Pancreas (tissue), 10 donors: ENCODE measurements at places on chromosomes 12 and 14. TPM values are rescaled to one million over a fixed set of nuclear protein-coding genes. Genes with fewer than 3 reads are reported as not detected.
A peak's percentile ranks its signal among the peaks of the same experiment; 100 is the strongest.

SEC23A gene
- total RNA-seq = 13.0 TPM

DNA sequence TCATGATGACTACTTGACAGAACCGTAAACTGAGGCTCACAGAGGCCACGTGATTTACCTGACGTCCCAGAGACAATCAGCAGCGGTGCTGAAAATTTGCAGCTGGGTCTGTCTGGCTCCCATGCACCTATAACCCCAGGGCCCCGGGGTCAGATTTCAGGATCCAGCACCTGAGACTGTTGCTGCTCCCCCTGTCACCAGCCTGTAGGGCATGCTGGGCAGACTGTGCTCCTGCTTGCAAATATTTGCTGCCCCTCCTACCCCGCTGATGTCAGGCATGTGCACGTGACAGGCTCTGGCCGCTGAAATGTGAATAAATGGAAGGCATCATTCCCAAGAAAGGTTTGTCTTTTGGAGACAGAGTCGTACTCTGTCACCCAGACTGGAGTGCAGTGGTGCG, 6.0 kb downstream of the MMAB start:
- no peaks in the 10 kb centered on the region for H3K27me3 ChIP-seq
- no peak for DNase-seq
- peaks cover 23% of the 10 kb centered on the region for H3K36me3 ChIP-seq
- no peak overlapping the region for H3K27ac ChIP-seq

KRT2 gene
- total RNA-seq = not detected

DNA sequence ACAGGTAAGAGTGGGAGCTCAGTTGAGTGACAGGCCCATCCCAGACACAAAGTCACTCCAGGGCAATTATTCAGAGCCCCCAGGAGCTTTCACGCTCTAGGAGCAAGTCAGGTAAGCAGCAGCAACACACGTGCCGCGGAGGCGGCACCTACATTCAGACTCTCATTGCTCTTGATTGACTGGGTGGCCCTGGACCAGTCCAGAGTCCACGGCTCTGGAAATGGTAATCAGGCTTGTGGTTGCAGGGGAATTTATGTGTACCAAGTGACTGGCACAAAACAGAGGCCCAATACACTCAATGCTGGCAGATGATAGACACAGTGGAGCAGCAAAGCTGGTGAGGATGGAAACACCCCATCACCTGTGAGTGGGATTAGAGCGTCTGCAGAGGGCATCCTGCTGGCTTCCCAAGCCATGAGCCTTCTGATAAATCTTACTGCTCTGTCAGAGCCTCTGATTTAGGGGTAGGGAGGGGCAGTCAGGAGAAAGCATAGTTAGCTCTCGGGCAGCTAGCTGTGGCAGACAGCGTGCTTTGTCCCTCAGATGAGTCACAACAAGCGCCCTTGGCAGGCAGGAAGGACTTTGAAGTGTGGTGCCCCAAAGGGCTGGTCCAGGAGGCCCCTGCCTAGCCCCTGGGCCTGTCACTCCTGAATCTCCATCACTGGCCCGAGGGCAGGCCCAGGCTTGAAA, 344.7 kb downstream of the CACNA1C start:
- no peaks in the 10 kb centered on the region for H3K27me3 ChIP-seq
- no peak overlapping the region for H3K27ac ChIP-seq
- no peaks in the 10 kb centered on the region for H3K4me1 ChIP-seq

DNA sequence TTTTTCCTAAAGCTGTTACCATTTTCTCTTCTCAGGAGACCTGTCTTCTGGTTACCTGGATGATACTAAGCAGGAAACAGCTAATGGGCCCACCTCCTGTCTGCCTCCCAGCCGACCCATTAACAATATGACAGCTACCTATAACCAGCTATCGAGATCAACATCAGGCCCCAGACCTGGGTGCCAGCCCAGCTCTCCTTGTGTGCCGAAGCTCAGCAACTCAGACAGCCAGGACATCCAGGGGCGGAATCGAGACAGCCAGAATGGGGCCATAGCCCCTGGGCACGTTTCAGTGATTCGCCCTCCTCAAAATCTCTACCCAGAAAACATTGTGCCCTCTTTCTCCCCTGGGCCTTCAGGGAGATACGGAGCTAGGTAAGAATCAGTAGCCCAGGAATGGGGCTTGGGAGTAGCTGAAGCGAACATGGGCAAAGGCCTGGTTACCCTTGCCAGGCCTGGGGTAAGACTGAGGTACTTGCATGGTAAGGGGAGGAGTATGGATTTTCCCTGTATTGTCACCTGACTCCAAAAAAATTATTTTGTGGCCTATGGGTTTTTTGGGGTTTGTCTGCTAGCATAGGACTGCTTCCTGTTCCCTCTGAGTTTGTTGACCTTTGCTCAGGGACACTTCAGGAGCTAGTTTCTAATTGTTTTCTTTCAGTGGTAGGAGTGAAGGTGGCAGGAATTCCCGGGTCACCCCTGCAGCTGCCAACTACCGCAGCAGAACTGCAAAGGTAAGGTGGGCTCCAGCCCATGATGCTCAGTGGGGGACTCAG, 26.6 kb downstream of the TRAFD1 start:
- H3K27me3 ChIP-seq = no peaks in the 10 kb centered on the region
- no peak overlapping the region for H3K4me3 ChIP-seq
- DNase-seq = no peak
- no peaks in the 10 kb centered on the region for H3K4me1 ChIP-seq
- no peak overlapping the region for H3K27ac ChIP-seq

DNA sequence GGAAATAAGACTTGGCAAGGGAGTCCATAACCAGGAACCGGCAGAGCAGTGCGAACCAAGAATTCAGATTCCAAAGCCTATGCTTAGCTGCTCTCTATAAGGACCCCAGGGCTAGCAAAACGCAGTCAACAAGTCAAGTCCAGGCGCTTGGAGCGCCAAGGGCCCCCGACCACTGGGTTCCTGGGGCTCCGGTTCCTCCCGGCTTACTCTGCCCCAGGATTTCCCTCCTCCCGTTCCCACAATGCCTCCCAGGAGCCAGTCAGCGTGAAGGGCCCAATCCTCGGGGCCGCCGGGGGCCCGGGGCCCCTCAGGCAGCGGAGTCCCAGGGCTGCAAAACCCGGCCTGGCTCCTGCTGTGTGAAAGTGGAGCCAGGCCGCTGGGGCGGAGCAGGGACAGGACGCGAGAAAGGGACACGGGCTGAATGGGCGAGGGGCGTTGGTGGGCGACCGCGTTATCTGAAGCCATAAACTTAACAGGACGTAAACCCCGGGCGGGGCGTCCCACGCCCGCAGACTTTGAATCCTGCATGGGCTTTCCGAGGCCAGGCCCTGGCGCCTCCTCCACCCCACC, 1.5 kb downstream of the KRT8 start:
- H3K27me3 ChIP-seq = no peaks in the 10 kb centered on the region
- peak overlapping the region; percentile 52 for H3K4me3 ChIP-seq
- peak overlapping the region; percentile 82 for H3K27ac ChIP-seq
- no peaks in the 10 kb centered on the region for H3K36me3 ChIP-seq
- DNase-seq = peak; percentile 76

- no peaks in the 10 kb centered on the region for H3K27me3 ChIP-seq
- DNase-seq = no peak
- no peaks in the 10 kb centered on the region for H3K36me3 ChIP-seq
- H3K4me3 ChIP-seq = no peak overlapping the region
- no peak overlapping the region for H3K27ac ChIP-seq
Observed at GRCh38 chr12:43316520-43316919, 235.5 kb downstream of the ADAMTS20 start.

DNA sequence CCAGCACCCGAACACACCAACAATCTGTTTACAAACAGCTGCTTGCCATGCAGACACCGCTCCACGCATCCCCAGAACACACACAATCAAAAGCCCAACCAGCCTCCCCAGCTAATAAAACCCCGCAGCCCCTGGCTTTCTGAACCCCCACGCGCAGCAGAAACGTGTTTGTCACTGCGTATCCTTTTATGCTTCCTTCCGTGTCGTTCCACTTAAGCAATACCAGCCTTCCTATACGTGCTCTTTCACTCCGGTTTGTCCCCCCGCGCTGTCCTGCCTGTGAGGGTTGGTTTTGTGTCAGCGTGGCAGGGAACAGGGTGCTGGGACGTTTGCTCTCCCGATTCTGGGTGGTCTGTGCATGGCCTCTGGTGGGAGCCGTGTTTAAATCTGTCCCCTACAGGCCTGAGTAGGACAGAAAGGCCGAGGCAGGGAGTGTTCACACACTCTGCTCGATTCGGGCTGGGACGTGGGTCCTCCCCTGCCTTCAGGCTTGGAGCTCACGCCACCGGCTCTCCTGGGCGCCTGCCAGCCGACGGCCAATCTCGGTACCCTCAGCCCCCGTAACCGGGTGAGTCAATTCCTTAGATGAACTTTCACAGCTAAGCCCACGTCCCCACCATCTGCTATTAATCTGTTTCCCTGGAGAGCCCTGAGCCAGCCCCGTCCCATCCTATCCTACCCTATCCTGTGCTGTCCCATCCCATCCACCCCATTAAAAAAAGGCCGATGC, 60.0 kb downstream of the NOC4L start:
- H3K4me3 ChIP-seq = no peak overlapping the region
- no peak for DNase-seq
- no peaks in the 10 kb centered on the region for H3K27me3 ChIP-seq
- H3K27ac ChIP-seq = no peak overlapping the region

MYH6 gene
- total RNA-seq = not detected

DNA sequence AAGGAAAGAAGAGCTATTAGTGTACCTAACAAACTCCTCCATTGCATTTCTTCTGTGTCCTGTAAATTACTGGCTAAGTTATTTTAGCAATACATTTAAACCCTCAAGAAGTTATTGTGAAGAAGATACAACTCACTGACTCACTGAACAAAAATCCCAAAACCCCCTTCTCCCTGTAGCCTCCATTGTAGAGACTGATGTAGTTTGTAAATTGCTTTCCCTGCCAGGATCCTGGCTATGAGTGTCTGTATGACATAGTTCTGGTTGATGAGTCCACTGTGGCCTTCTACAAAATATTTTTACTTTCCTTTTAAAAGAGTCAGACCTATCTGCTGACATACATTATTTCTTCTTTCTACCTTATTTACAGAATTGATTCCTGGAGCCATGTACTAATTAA, 155.6 kb downstream of the SLC6A15 start:
- DNase-seq = no peak
- no peaks in the 10 kb centered on the region for H3K27me3 ChIP-seq
- no peak overlapping the region for H3K4me3 ChIP-seq

POU6F1 gene
- total RNA-seq = 4.9 TPM

DNA sequence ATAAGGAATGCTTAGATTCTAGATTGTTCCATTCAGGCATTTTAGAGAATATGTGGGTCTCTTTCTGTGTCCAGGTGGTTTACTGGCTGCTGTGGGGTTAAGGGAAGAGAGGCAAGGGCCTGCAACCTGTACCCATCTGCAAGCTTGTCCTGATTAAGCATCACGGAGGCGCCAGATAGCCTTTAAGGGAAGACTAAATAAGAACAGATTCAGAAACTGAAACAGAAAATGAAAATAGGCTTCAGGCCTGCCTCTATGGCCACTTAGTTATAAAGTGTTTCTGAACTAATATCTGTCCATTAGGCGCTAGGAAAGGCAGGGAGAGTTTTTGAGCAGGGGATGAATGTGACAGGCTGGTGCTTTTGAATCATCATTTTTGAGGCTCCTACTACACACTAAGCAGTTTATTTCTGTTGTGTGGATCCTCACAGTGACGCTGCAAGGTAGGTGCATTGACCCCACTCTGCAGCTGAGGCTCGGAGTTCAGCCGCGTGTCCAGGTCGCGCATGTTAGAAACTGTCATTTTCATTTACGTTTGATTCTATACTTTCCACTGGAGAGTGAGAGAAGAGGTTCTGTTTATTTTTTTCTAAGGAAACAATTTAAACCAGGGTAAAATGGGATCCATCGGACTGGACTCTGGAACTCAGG, 47.4 kb downstream of the SLC6A12 start:
- no peaks in the 10 kb centered on the region for H3K4me1 ChIP-seq
- no peaks in the 10 kb centered on the region for H3K27me3 ChIP-seq
- H3K4me3 ChIP-seq = no peak overlapping the region
- no peak overlapping the region for H3K27ac ChIP-seq
- no peaks in the 10 kb centered on the region for H3K36me3 ChIP-seq

- no peaks in the 10 kb centered on the region for H3K36me3 ChIP-seq
- H3K4me3 ChIP-seq = no peak overlapping the region
- no peaks in the 10 kb centered on the region for H3K27me3 ChIP-seq
- peaks cover 34% of the 10 kb centered on the region for H3K4me1 ChIP-seq
Observed at GRCh38 chr12:89389755-89390661, 37.7 kb upstream of the DUSP6 start.

CLEC2A gene
- not detected for total RNA-seq

GRCh38 chr14:75826599-75826998, 155.2 kb downstream of the TGFB3 start:
- no peaks in the 10 kb centered on the region for H3K27me3 ChIP-seq

DNA sequence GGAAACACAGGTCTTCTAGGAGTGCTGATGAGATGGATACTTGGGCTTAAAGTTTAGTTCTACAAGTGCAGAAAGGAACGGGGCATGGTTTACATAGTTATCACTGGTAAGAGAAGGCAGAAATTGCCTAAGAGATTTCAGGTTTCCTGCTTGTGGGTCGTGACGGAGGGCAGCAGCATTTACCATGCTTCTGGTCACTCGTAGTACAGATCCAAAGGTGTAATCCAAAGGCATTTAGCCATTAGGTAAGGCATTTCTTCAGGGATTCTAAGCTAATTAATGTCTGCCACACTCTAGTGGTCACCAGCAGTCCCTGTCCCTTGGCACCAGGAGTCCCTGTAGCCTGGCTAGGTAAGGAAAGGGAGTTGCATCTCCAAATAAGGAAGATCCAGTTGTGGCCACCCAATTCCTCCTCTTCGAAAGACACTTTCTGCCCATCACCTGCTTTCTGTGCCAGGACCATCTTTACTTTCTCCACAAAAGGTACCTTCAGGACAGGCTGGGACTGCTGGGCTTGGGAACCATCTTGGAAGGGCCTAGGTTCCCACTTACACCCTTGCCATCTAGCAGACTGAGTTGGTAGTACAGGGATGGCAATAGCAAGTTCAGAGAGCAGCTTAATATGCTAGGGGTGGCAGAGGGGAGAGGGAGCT, 1.5 kb downstream of the GSTZ1 start:
- DNase-seq = no peak
- no peak overlapping the region for H3K4me3 ChIP-seq
- H3K27ac ChIP-seq = no peak overlapping the region
- no peaks in the 10 kb centered on the region for H3K27me3 ChIP-seq
- no peaks in the 10 kb centered on the region for H3K36me3 ChIP-seq
- H3K4me1 ChIP-seq = peaks cover 6% of the 10 kb centered on the region

- no peak for DNase-seq
- H3K4me1 ChIP-seq = peaks cover 25% of the 10 kb centered on the region
- peak overlapping the region; percentile 91 for H3K27ac ChIP-seq
- H3K36me3 ChIP-seq = peaks cover 4% of the 10 kb centered on the region
- H3K27me3 ChIP-seq = no peaks in the 10 kb centered on the region
Observed at GRCh38 chr12:6605421-6606330, 1.5 kb downstream of the CHD4 start.

FAM222A gene
- total RNA-seq = 2.8 TPM

GRCh38 chr12:51403681-51404136, 12.5 kb upstream of the GALNT6 start:
- no peak overlapping the region for H3K4me3 ChIP-seq
- H3K27ac ChIP-seq = no peak overlapping the region
- DNase-seq = no peak

DNA sequence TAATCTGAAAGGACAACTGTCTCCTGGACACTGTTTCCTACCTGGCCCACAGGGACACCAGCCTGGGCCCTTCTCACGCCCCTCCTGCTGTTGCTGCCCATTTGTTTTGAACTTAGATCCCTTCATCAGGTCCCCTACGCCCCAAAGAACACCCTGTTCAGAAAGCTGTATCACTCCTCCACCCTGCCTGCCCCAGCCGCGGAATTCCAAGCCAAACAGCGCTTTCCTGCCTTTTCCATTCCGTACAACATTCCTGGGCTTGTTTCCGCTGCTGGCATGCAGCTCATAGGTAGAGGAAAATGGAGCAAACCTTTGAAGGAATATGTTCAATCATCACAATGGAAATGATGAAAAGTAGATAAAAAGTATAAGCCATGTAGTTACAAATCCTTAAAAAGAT, 12.8 kb upstream of the GSG1 start:
- no peak overlapping the region for H3K4me3 ChIP-seq
- no peak for DNase-seq
- no peak overlapping the region for H3K27ac ChIP-seq
- no peaks in the 10 kb centered on the region for H3K36me3 ChIP-seq
- H3K27me3 ChIP-seq = no peaks in the 10 kb centered on the region
